ENCODE measurements at places on chromosomes 12 and 14.

DNA sequence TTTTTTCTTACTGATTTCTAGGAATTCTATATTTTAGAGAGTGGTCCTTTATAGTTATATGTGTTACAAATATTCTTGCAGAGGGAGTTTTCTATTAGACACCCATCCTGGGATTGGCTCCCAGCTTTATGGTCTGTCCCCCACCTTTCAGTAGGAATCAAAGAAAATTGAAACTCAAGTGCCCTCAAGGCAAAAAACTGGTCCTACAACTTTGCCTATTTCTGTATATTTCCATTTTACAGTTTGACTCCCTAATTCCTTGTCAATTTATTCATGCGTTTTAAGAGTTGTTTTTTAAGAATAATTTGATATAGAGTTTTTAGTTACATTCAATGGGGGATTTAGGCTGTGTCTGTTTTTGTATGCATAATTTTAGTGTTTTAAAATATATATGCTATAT lies 208.9 kb downstream of the SYNE2 start:
- no peak for DNase-seq

GRCh38 chr14:53814392-53814791 lies 142.2 kb downstream of the BMP4 start:
- no peak for DNase-seq

DNA sequence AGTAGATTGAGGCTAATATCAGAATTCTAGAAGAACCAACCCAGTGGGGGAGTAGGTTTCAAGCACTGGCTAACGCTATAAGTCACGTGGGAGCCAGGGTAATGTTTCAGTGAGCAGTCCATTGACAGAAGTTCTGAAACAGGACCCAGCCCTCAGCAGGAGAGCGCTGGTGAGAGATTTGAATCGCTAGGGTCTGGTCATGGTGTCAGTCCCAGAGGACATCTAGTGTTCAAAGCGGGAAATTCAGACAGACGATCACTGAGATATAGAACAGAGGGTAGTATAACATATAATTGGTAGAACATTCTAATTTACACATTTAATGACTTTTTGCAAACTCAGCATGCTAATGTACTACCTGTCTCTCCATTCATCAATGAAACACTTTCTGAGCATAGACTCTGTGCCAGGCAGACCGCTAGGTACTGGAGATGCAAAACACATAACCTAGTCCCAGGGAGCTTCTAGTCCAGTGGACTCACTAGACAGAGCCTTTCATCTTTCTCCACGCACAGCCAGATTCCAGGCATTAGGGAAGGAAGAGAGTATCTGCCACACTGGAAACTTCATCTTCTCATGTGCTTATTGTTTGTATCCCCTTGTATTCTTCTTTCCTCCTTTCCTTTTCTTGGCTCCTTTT lies 35.4 kb upstream of the RNASE3 start:
- DNase-seq = peak; percentile 3

DNA sequence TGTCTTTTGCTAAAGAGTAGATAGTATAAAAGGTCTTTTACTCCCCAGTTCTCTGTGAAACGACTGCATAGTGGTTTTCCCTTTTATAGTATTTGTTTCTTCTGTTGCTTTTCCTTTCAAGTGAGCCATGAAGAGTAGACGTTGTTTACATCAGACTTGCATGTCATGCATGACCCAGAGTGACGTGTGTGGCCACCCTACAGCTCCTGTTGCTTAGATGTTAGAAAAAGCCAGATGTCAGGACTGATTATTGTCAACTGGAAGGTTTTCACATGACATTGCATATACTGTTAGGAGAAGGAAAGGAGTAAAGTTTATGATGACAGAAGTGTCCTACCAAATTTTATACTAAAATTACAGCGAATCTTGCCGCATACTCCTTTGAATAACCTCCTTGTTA lies 1.3 kb upstream of the RD3L start:
- DNase-seq = no peak

DNA sequence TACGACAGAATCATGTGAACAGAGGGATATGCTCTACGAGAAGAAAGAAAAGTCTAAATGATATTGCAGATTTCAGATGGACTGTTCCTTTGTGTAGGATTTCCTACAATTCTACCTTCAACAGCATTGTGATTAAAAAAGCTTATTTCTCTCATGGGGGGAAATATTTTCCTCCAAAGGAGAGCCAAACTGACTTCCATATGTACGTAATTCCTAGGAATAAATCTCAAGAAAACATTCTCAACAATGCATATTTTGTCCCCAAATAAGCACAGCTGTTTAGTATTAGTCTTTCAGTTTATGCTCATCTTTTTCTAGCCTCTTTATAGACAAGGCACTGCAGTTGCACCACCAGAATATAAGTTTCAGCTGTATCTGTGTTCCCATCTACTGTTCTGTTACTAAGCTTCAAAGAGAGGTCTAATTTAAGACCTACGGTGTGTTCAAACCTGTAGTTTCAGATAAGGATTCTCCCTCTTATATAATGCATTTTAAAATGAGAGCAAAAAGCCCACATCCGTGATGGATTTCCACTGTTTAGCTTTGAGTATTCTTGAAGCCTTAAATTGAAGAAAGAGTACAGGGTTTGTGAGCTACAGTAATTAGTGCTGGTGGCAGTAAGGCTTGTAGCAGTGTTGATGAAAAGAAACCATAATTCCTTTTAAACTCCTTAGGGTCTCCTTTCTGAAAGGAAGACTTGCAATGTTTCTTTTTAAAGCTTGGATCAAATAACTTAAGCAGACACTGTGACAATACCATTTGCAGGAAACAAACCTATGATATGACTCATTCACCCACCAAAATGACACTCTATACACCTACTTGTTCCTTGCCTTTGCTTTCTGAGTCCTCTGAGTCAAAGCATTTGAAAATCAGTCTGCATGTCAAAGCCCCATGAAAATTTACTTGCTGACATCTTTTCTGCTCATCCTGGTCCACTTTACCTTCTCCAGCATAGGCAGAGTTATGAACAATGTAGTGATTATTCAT lies 754.1 kb downstream of the NOVA1 start:
- no peak for DNase-seq

GRCh38 chr12:401235-402028 lies at the start of gene CCDC77:
TSS of gene CCDC77 (plus strand) at chr12:401644. CDS start at chr12:409384, 7,740 bp downstream.
- DNase-seq = peak; percentile 88

DNA sequence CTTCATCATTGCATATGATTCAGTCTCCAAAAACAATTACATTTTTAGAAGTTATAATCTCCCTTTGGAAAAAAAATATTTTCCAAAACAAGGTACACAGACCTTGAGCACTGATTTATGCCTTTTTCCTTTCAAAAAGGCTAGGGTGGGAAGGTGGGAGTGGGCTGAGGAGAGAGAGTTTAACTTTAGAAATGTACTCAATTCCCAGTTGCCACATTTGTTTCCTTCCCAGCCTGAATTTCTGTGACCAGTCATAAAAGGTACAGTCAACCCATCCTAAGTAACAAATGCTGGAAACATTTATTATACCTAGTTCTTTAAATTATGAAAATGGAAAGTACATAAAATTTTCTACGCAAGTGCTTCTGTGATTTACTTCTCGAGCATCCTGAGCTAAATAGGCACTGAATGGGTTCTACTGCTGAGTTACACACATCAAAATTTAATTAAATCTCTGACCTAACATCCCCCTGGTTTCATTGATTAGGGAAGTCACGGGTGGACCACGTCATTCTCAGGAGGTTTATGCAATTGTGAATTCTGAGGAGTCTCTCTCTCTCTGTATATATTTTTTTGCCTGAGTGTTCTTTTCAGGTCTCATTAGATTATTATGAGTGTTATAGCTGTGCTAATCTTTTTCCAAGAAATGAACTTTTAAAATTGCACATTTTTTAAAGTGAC lies 371.8 kb downstream of the BTG1 start:
- DNase-seq = no peak

DNA sequence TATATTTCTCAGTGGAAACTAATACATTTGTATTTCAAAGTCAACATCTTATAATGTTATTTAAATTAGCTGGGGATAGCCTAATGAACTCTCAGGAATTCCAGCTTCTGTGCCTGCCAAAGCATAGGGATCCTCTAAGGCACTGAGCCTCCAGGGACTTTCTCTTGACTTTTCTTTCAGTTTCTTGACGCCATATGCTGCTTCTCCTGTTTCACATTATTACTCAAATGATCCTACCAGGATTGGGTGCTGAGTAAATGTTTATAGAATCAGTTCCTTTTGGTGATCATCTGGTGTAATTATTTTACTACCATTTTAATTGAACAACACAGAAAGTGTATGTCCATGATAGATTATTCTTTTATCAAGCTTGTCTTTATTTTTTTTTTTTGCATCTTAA lies 7.9 kb downstream of the METTL25 start:
- DNase-seq = no peak

- DNase-seq = no peak
Observed at GRCh38 chr14:93330609-93331000, 2.2 kb downstream of the BTBD7 start.

DNA sequence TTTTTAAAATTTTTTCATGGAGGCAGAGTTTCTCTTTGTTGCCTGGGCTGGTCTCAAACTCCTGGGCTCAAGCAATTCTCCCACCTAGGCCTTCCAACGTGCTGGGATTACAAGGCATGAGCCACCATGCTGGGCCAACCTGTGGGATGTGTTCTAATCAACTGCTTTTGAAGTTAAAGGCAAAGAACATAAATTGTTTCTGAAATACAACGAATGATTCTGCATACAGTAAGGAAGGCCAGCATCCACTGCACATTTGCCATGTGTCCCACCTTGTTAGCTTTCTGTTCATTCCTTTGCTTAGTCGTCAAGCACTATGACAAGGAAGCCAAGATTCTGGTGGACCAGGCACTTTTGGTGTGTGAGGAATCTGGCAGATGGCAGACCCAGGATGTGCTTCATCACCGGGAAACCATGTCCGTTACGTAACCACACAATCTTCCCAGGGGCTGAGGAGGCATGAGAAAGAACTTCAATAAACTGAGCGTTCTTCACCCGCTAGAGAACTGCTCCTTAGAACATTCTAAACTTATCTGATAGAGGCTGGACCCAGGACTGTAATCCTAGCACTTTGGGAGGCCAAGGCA lies 24.5 kb downstream of the MOK start:
- DNase-seq = no peak

- no peak for DNase-seq
Observed at GRCh38 chr12:62297321-62297720, 37.1 kb downstream of the USP15 start.

DNA sequence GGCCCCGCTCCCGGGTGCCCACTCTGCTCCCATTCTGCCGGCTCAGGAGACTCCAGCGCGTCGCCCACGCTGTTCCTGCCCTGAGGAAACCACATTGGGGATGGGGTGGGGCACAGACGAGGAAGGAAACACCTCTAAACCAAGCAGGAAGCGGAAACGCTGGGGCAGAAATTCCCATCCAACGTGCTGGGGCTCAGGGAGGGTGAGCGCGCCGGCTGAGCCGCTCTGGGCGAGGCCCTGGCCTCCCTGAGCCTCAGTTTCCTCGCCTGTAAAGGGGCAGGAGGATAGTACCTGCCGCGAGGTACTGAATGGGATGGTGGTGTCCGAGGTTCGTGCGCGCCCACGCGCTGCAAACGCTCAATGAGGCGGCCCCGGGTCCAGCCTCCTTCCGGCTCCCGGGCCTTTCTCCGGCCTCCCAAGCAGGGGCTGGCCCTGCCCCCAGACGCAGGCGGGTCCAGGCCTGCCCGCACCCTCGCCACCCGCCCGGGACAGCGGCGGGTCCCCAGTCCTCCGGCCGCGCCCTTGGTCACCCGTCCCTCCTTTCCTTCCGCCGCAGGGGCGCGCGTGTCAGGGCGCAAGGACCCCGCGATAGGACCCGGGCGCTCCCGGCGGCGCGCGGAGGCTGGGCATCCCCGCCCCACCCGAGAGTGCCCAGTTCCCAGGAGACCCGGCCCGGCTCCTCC lies 673 bp downstream of the BEGAIN start:
- DNase-seq = no peak

DNA sequence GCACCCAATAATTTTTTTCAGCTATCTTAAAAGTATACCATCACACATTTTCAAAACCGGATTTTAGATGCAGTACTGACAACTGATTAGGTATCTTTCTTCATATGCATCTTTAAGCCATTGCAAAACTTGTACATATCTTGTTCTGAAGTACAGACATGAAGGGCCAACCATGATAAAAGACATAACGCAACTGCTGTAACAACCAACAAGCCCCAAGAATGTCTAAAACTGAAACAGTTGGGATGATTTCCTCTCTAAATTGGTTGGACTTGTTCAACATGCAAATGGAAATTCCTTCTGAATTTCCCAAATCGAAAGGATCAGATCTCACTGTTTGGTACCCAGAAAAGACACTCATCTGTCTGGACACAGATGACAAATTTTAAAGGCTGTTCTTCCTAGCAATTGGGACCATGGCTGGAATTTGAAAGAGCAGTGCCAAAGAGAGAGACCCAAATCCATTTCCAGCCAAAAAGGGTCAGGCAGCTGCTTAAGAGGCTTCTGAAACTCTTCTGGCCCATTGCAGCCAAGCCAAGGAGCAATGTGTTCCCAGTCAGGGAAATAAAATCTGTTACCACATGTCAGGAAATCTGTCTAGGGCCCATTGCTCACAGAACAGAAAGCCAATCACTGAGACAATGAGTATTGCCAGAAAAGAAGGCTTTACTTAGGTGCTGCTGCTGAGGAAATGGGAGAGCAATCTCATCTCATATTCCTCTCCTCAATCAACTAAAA lies 1122.4 kb upstream of the USP15 start:
- no peak for DNase-seq

GRCh38 chr12:54053751-54054741 lies at the start of gene HOXC4:
TSS of gene HOXC4 (plus strand) at chr12:54053835. CDS start at chr12:54053923, 88 bp downstream.
- no peak for DNase-seq

DNA sequence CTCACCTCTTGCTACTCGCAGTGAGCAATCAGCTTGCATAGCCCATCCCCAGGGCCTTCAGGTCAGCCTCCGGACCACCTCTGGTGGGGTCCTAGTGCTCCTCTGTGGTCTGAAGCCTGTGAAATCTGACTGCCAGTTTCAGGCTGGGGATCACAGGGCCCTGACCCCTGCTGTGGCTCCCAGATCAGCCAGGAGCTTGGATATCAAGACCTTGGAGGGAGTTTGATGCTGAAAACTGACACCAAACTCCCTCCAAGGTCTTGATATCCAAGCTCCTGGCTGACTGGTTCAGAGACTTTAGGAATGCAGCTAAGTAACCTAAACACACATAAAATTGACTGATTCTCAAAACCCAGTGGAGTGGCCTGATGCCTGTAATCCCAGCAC lies 19.8 kb upstream of the DHRS4 start:
- DNase-seq = no peak

GRCh38 chr14:46769292-46769691 lies 117.7 kb upstream of the RPL10L start:
- no peak for DNase-seq

- DNase-seq = no peak
Observed at GRCh38 chr14:37436519-37436918, 158.5 kb downstream of the FOXA1 start.
